AG10803 (cell line): ENCODE measurements at places on chromosomes 5 and 9.

DNA sequence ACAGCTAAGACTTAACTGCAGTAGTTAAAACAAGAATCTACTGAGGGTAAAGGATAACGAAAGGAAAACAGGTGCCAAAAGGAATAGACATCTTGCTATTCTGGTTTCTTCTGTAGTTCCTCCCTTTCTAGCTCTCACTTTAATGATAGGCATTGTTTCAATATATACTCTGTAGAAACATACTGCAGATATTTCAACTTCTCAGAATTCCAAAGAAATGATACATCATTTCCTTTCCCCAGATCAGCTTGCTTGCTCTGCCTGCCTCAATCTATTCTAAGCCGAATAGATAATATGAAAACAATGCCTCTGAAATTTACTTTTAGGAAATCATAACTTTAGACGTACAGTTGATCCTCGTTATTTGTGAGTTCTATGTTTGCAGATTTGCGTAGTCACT, 46.3 kb downstream of the ACO1 start:
- DNase-seq: peak; percentile 66

DNA sequence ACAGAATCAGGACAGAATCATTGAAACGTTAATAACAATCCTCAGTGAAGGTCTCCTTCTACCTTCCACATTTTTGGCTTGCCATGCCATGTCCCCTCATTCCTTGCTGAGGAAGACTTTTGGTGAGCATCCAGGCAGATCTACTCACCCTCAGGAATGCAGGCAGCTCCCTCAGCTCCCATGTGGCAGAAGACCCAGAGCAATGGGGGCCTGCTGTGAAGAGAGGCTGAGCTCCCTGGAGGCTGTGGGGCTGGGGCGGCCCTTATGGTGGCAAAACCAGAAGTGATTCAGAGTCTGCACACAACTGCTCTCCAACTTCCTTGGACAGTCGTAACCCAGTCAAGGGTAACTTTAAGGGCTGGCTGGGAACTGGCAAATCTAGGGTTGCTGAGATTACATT, 247.2 kb upstream of the EFNA5 start:
- peak; percentile 52 for DNase-seq

DNA sequence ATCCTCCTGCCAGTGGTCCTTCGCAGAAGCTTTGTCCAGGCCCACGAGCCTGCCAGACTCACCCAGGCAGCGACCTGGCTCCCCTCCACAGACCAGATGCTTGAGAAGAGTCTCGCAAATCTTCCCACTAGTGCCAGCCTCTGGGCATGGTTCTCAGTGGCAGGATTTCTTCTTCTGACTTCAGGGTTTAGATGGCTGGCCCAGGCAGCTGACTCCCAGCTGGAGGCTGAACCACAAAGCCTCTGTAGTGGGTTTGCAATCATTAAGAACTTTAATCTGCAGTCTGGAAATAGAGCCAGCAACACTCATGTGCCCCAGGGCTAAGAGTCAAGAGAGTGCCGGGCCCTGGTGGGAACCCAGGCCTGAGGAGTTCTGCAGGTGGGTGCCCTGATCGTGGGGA, 90.6 kb upstream of the ICE1 start:
- no peak for DNase-seq

GRCh38 chr5:31186672-31187267, 6.7 kb upstream of the CDH6 start:
- peak; percentile 40 for DNase-seq

- DNase-seq: no peak
Measured at GRCh38 chr5:172090976-172091547, 84.6 kb upstream of the FBXW11 start.

DNA sequence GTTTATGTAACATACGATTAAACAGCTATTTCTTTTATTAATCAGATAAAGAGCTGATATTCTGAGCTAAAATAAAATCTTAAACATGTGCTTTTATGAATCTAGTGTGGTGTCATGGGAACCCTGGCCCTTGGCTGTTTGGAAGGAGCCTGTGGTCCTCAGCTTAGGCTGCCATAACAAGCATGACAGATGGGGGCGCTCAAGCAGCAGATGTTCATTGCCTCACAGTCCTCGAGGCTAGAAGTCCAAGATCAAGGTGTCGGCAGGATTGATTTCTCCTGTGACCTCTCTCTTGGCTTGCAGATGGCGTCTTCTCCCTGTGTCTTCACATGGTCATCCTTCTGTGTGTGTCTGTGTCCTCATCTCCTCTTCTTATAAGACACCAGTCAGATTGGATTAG, 448.2 kb downstream of the GADD45G start:
- DNase-seq: no peak

DNA sequence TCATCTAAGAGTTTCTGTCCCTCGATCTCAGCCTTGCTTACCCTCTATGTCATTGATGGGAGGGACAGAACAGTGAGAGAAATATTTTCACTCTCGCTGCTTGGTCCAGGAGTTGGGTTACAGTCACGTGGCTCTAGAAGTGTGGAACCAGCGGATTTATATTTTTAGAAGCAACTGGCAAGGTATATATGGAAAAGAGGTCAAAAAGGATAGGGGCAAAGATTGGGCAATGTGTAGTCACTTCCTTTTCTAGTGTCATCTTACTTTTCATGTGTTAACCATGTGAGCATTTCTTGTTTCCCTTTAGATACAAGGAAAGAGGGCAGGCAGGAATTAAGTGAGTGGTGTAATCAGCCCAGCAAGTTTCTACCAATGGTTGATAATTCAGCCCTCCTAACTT, 111.5 kb upstream of the ZNF366 start:
- peak; percentile 52 for DNase-seq

GRCh38 chr5:67620424-67621397, 424.1 kb upstream of the CD180 start:
- DNase-seq: no peak

GRCh38 chr5:86442036-86442745, 175.6 kb upstream of the COX7C start:
- no peak for DNase-seq

DNA sequence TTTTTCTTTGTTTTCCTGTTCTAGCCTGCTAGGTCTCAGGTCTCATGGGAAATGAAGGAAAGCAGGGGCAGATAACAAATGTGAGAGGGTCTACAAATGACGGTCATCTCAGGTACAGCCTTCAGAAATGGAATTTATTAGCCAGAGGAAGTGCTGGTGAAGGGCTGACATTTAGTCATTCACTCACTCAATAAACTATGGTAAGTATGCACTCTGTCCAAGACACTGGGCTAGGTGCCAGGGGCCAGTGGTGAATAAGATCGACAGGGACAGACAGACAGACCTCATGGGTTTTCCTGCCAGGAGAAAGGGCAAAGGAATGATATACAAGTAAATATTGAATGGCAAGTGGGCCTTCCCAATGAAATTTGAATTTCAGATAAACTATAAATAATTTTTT, 6.3 kb downstream of the PDE6A start:
- DNase-seq: peak; percentile 56

DNA sequence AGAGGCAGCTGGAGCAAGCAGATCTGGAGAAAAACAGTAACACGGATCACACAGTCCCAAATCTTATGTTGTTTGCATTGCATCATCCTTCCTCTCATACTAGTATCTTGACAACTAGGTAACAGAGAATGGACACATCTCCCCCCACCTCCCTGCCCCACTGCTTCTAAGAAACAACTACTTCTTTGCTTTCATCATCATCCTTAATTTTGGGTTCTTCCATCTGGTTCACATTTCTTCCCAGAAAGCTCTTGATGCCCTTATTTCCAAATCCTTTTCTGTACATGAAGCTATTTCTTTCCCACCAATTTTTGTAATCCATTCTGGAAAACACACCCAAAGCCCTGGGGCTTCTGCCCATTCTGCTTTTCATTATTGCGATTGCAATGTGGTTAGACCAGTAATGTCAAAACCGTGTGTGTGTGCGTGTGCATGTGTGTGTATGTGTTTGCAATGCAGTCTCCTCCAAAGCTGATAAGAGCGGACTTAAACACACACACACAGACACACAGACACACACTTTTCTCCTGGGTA, 254.7 kb upstream of the SLC30A5 start:
- DNase-seq: peak; percentile 95

- DNase-seq: peak; percentile 87
Measured at GRCh38 chr5:151745071-151745705, 13.2 kb downstream of the ATOX1 start.

GRCh38 chr5:34502581-34502980, 153.5 kb upstream of the RAI14 start:
- DNase-seq: no peak

- DNase-seq: peak; percentile 62
Measured at GRCh38 chr9:111038331-111039230, at the start of gene LPAR1. Gene LPAR1 (minus strand): TSS chr9:111038470. CDS start chr9:110972117, 66,353 bp downstream.

GRCh38 chr5:128081111-128081851, 2.3 kb upstream of the SLC12A2 start:
- DNase-seq: no peak

DNA sequence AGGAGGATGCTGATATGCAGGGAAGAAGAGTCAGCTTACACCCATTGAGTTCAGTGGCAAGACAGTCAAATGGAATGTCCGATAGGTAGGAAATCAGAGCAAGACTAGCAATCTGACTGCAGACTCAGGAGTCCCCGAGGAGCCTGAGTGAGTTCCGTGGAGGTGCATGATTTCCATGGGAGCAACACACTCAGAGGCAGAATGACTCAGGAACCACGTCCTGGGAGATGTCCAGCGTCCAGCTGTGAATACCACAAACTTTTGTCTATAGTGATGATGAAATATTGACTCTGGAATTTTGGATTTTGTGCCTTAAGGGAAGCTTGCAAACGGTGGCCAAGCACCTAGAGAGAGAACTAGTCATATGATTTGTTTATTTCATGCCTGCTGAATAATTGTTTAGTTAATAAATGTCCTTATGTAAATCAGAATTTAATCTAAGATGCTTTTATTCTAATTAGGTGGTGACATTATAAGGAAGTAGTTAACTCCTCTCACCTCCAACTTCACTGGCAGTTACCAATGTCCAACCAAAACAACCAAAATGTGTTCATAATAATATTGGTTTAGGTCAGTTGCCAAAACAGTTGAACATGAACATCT, 100.4 kb downstream of the PDE4D start:
- DNase-seq: peak; percentile 93

GRCh38 chr9:121751686-121752445, 100.4 kb downstream of the DAB2IP start:
- DNase-seq: peak; percentile 43

- peak; percentile 80 for DNase-seq
Measured at GRCh38 chr9:134707031-134707680, 65.6 kb downstream of the COL5A1 start.

- no peak for DNase-seq
Measured at GRCh38 chr5:34047774-34048572, 5.0 kb upstream of the C1QTNF3 start.
